ENCODE measurements at places on chromosomes 11 and 22.
A peak's percentile ranks its signal among the peaks of the same experiment; 100 is the strongest.

- DNase-seq, result no peak
These were observed 6.7 kb downstream of the TRIM29 start for GRCh38 chr11:120130991-120131760.

GRCh38 chr11:78659326-78660270 lies 84.9 kb upstream of the NARS2 start:
- DNase-seq, result no peak

DNA sequence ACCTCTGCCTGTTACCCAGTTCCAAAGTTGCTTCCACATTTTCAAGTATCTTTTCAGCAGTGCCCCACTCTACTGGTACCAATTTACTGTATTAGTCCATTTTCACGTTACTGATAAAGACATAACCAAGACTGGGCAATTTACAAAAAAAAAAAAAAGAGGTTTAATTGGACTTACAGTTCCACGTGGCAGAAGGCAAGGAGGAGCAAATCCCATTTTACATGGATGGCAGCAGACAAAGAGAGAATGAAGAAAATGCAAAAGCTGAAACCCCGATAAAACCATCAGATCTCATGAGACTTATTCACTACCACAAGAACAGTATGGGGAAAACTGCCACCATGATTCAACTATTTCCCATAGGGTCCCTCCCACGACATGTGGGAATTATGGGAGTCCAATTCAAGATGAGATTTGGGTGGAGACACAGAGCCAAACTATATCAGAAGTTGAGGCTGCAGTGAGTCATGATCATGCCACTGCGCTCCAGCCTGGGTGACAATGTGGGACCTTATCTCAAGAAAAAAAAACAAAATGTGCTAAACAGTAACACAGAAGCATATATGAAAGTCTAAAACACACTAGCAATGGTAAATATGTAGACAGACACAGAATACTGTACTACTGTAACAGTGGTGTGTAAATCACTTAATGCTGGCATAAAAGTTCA lies 190.3 kb upstream of the ZC3H12C start:
- no peak for DNase-seq

DNA sequence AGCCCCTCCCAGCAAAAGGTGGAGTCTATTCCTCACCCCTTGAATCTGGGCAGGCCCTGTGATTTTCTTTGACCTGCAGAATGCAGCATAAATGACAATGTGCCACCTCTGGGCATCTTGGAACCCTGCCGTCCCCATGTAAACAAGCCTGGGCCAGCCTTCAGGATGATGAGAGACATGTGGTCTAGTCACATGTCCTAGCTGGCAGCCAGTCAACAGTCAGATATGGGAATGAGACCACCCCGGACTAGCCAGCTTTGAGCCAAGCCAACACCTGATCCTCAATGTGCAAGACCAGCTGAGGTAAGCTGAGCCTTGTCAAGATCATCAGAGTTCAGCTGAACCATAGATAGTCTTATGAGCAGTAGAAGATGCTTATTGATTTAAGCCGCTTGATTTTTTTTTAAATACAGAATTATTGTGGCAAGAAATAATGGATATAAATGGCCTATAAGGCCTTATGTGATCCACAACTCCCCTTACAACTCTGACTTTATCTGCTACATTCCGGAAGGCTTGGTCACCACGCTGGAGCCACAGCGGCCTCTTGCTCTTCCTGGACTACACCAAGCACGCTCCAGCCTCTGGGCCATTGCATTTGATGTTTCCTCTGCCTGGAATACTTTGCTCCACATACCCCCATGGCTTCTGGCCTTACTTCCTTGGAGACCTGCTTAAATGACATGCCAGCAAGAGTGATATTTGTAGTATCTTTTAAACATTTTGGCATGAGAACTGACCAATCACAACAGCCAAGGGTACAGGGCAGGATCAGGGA lies 225.9 kb upstream of the SESN3 start:
- DNase-seq, result no peak

DNA sequence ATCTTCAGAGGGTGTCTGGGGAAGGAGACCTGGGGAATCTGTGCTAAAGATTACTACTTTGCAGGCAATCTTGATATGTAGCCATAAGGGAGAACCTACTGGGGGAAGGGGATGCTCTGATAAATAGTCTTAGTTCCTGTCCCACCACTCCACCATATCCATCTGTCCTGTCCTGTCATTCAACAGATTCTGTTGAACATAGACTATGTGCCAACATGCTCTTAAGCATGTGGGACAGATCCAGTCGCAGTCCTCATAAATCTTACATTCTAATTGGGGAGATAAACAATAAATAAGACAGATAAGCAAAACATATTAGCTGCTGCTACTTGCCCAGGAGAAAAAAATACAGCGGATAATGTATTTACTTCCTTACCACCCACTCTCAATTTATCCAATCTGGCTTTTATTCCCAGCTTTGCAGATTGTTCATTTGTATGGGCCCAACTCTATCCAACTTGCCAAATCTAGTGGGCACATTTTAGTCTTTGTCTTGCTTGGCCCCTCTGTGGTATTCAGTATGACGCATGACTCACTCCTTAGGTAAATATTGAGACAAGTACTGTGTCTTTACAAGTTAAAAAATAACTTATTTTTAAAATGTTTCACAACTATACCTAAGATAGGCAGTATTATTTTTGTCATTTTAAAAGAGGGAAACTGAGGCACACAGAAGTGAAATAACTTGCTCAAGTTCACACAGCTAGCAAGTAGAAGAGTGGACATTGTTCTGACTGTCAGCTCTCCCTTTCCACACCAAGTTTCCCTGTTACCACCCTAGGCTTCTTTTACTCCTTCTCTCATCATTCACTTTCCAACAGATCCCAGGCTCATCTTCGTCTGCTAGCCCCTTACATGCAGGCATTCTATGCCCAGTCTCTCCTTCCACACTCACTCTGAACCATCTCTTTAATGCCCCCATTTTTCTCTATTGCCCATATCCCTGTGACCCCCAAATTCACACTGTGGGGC lies 133.6 kb upstream of the SESN3 start:
- DNase-seq, result no peak

- no peak for DNase-seq
These were observed 901.4 kb upstream of the API5 start for GRCh38 chr11:42410251-42410955.

DNA sequence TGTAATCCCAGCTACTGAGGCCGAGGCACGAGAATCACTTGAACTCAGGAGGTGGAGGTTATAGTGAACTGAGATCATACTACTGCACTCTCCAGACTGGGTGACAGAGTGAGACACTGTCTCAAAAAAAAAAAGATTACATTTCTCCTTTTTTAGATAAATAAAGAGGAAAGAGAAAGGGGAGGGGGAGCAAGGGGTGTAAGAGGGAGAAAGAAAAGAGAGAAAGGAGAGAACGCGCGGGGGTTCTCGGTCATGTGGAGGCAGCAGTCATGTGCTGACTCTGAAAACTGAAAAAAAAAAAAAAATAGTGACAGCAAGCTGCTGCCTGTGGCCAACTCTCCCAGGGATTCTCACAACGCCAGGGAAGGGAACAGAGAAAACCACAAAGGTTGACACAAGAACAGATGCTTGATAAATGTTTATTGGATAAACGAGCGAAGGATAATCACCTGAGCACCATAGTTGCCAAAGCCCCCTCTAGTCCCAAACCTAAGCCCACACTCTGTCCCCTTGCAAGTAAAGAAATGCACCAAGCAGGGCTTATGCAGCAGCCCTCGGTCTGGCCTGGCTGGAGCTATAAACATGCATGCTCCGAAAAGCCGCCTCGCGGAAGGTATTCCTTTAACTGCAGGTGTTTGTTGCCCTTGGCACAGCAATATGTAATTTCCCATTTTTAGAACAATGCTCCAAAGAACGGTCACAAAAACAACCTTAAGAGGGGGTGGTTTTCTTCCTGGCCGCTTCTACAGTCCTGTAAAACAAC lies 14.5 kb downstream of the SCGB1A1 start:
- DNase-seq, result no peak

DNA sequence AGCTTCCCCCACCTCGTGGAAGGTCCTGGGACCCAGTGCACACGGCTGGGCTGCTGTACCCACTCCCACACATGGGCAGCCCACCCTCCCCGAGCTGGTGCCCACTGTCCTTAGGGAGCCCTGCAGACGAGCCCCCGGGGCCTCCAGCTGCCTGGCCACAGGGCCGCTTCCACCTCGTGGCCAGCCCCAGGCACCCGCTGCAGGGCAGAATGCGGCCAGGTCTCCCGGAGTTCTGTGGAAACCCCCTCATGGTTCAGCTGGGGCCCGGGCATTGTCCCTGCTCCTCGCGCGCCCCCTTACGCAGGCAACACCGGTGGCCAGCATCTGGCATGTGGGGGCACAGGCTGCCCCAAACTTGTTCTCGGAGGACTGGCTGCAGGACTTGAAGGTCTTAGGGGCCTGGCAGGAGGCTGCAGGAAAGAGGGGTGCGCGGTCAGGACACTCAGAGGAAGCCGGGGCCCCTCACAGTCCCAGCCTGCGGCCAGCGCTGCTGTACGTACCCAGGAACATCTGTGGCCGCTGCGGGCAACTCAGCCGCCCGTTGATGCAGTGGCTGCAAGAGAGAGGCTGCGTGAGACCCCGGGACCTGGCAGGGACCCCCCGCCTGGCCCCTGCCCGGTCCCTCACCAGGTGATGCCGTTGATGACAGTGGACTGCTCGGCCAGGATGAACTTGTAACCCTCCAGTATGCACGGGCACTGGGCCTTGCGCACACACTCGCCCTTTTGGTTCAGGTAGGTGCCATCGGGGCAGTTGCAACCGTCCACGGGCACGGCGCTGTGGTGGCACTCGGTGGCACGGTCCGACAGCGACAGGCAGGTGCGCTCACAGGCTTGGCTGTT lies 9.7 kb downstream of the MUC6 start:
- DNase-seq, result no peak

GRCh38 chr22:46528121-46528610 lies 9.3 kb downstream of the CELSR1 start:
- no peak for DNase-seq

DNA sequence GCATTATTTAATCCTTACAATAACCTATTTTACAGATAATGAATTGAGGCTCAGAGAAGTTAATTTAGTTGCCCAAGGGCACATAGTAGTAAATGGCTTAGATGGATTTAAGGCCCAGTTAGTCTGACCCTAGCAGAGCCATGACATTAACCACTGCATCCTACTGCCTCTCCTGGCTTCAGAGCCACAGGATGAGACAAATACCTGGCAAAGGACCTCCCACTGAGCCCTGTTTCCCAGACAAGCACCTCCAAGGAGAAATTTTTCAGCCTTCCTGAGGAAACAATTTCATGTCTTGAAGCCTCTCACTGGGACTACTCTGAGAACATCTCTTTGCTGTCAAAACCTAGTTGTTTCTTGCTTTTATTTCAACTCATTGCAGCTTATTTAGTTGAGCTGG lies 28.4 kb downstream of the IZUMO1R start:
- no peak for DNase-seq

GRCh38 chr11:73348838-73349237 lies 27.4 kb upstream of the RELT start:
- no peak for DNase-seq

- DNase-seq, result no peak
These were observed 20.0 kb upstream of the CD5 start for GRCh38 chr11:61082062-61082870.

DNA sequence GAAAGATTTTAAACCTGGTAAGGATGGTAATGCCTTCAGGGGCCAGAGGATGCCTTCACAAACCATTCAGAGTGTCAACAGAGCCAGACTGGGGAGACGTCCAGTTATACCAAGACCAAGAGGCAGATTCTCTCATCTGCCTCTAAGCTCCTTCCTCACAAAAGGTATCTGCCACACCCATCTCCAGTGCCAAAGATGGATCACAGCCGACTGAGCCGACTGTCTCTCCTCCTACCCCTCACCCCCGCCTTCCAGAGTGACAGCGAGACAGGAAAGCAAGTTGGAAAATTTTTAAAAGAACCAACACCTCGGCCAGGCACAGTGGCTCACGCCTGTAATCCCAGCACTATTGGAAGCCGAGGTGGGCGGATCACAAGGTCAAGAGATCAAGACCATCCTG lies 79.1 kb upstream of the AKIP1 start:
- DNase-seq, result peak; percentile 44

- no peak for DNase-seq
These were observed 1.7 kb downstream of the TOM1 start for GRCh38 chr22:35301372-35301874.

GRCh38 chr22:25663654-25664053 lies 78.3 kb upstream of the MYO18B start:
- DNase-seq, result no peak

GRCh38 chr11:65559951-65560537 lies 1.9 kb upstream of the LTBP3 start:
- no peak for DNase-seq

GRCh38 chr11:124277804-124278203 lies 21.6 kb downstream of the OR8G5 start:
- DNase-seq, result no peak

All from nucleus accumbens (tissue), 56 donors.